ENCODE measurements at places on chromosomes 12 and 14.
A peak's percentile ranks its signal among the peaks of the same experiment; 100 is the strongest.

GRCh38 chr12:54383041-54383609, 1.4 kb downstream of the ZNF385A start:
- ATAC-seq = peak; percentile 84

DNA sequence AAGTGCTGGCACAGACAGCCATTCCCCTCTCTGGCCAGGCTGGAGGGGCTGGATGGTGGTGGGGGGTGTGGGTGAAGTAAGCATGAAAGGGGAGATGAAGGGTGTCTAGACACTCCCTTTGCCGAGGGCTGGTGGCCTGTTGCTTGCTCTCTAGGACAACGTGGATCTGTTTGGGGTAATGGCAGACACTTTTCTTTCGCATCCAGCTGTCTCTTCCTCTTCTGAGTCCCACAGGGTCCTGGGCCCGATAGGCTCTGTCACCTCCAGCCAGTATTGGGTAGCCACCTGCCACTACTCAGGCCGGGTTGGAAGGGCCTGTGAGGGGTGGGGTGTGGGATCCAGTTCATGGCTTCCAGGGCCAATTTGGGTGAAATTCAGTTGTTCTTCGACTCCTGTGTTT, 218.1 kb downstream of the CACNA1C start:
- ATAC-seq = no peak

- peak; percentile 97 for ATAC-seq
These were observed 18.0 kb upstream of the NT5DC3 start for GRCh38 chr12:103858953-103859601.

- no peak for ATAC-seq
These were observed 3.0 kb downstream of the ARG2 start for GRCh38 chr14:67622675-67623074.

GRCh38 chr12:14601692-14602478, 34.2 kb upstream of the PLBD1 start:
- ATAC-seq = no peak

DNA sequence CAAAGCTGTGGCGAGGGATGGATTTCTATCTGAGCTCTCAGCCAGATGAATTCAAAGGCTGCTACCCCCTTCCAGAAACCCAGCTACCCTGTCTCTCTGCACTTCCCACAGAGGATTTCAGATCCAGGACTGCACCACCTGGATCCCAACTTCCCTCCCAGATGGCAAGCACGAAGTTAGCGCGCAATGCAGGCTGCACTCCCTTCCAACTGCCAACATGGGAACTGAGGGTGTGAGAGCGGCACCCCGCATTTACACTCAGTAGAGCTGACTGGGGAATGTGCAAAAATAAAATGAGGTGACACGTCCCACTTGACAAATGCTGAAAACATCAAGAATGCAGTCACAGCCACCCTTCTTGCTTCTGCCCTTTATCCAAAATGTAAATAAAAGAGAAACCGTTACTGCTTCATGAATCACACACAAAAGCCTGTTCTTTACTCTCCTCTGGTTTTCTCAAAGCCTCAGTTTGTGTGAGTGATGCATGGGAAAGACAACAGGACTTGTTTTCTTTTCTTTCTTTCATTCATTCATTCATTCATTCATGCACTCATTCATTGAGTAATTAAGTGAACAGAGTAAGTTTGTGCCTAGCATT, 85.7 kb downstream of the ITPK1 start:
- ATAC-seq = no peak

DNA sequence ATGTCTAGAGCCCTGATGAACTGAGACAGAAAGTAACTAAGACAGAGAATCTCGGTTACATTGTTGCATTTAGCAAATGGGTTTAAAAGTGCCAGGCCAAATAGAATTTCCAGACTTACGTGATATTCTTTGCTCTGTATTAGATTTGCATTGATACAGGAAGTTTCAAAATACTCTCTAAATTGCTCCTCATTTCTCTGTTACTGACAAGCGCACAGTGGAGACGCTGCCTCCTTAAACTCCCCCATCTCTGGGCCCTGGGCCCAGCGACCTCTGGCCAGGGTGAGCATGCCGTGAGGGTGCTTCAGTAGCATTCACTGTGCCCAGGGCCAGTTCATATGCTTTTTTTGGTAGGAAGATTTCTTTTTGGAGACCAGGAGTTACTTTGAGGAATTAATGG, 22.9 kb upstream of the EVL start:
- ATAC-seq = no peak

DNA sequence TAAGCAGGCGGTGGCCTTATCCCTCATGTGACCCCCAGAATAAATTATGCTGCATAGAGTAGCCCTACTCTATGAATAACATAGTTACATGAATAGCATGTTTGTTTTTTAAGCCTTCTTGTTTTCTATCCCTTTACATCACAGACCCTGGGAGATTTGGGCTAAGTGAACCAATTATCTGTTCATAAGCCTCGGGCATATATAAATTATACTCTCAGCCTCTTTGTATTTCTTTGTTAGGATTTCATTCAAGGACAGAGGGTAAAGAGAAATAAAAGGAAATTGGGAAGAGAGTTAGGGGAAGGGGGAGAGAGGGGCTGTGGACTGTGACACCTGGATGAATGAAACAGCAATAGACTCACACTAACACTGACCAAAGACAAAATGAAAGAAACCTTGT, 35.3 kb upstream of the RTRAF start:
- ATAC-seq = no peak

DNA sequence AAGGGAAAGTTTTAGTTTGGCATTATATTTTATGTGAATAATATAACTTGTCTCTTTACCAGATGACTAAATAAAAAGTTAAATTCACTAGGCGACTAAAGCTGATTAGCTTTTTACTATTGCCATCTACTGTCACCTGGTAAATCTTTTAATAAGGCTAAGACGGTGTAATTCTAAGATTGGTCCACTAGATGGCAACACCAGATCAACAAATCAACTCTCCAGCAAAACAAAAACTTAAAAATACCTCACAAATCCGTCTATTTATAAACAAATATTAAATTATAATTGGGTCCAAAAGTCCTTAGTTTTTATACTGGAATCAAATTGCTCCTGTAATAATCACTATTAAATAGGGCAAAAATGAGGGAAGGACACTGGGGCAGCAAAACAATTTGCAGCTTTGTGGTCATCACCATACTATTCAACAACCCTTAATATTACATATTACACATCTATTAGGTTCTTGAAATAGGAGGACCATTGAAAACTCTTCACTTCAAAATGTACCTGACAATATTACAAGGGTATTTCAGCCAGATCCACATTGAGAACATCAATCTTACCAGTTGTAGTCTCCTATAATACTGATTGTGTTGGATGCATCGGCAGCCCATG, 47.9 kb downstream of the GALC start:
- peak; percentile 35 for ATAC-seq

DNA sequence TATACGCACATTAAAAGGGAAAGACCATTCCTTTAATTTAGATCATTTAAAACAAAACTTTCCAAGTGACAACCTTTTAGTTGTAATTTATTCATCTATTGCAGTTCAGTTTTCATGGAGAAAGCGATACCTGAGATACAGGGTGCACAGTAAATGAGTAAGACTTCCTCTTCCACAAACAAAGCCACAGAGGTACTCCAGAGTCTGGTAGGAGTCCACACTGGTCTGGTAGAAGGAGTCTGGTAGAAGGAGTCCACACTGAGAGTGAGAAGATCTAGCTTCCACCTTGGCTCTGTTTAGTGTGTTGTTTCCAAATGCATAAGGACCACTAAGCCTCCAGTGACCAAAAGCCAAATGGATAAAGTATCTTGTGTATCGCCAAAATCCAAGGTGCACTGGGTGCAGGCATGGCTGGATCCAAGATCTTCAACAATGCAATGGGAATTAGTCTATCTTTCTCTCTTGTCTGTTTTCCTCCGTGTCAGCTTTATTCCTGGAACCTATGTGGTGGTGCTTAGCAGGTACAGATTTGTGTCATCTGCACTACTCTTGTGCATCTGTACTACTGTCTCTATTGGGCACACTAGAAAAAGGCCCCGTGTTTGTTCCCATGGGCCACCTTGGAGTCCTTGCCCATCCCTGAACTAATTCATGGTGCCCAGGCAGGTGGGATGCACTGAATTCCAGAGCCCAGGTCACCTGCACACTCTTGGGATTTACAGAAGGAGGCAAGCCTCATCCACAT, 331.1 kb downstream of the BCL11B start:
- no peak for ATAC-seq

DNA sequence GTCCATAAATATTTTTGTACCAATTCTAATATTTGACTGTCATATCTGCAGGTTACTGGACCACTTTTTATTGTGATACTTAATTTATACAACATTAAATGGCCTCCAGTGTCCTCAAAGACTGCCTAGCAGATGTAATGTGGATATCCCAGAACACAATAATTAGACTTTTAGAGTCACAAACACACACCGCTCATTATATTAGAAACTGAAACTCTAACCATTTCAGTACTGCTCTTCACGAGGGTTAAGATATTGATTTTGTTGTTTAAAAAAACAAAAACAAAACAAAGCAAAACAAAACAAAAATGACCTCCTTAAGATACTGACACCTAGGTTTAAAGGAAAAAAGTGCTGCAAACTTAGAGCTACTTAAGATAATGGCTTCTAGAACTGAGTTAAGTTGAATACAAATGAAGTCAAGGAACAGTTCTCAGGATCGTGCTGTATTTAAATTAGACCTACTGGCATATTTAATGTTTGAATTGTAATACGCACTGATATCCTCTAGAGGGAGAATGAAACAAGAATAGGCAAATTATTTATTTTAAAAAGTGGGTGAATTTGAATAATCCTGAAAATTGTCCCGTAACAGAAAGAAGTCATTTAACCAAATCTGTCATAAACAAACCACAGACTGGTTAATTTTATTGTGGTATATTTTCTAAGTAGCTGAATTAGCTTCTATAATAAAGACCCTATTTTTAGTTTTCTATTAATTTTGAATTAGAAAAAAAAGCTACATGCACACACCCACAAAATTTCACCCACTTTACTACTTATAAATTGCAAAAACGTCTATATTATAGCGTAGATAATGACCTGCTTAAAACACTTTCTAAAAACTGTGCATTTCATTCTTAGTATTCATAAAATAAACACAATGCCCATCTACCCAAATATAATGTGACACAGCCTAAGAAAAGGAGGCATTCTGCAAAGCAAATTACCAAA, 395.2 kb upstream of the DCN start:
- ATAC-seq = peak; percentile 46

DNA sequence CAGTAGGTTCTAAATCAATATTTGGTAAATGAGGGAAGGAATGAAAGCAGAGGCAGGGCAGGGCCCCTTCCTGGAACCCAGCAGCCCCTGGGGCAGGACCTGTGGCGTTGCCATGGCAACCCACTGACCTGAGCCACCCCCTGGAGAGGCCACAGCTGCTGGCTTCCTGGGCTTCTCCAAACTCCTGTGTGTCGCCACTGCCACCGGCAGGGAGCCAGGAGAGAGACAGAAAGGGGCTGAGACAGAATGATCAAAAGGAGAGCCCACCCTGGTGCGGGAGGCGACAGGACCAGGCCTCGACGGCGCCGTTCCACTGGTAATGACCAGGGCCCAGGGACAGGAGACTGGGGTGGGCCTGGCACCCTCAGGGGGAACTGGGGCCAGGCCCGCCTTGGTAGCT, 18.2 kb downstream of the RFX4 start:
- ATAC-seq = no peak
